NCI-H1930 (cell line): ENCODE measurements at places on chromosomes 7 and 10.
A peak's percentile ranks its signal among the peaks of the same experiment; 100 is the strongest.

GRCh38 chr7:101169110-101169837, 3.9 kb upstream of the VGF start:
- no peak for DNase-seq

GRCh38 chr10:30348378-30348776, 701 bp downstream of the MTPAP start:
- no peak for DNase-seq

- peak; percentile 38 for DNase-seq
Observed at GRCh38 chr7:106793015-106793975, 71.8 kb upstream of the PIK3CG start.

GRCh38 chr10:125123476-125124114, 36.8 kb downstream of the CTBP2 start:
- no peak for DNase-seq

- no peak for DNase-seq
Observed at GRCh38 chr10:110686949-110687348, 42.8 kb downstream of the RBM20 start.

DNA sequence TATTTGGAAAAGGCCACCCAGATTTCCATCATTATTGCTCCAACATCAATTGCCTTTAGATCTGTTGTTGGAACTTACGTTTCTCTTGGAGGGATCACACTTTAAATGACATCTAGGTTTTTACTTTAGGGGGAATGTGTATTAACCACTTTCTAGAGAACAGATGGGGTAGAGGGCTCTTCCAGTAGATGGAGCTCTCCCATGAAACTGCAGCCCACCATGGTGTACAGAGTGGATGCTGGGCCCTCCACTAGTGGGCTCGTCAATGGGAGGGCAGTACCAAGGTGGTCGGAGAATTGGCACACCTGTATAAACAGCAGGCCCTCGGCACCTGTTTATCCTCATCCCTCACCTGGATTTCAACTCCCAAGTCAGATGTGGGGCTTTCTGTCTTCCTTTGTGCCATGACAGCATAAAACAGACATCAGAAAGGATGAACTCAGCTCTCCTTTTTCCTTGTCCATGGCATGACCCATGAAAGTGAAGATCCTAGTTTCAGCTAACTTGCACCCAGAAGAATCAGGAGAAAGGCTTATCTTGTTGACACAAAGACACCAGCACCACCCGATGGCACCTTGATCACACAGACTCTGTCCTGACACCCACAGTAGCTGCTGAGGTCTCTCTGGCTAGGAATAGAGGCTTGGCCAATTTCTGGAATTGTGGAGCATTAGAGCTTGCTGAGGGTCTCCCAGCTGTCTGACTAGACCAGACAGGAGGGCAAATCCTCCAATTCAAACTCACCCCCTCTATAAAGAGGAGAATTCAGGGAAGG, 150.5 kb downstream of the CYP26A1 start:
- DNase-seq, result no peak

- DNase-seq, result no peak
Observed at GRCh38 chr10:62266147-62266546, 2.5 kb downstream of the RTKN2 start.

GRCh38 chr7:74428023-74428422, 25.7 kb upstream of the GTF2IRD1 start:
- no peak for DNase-seq

DNA sequence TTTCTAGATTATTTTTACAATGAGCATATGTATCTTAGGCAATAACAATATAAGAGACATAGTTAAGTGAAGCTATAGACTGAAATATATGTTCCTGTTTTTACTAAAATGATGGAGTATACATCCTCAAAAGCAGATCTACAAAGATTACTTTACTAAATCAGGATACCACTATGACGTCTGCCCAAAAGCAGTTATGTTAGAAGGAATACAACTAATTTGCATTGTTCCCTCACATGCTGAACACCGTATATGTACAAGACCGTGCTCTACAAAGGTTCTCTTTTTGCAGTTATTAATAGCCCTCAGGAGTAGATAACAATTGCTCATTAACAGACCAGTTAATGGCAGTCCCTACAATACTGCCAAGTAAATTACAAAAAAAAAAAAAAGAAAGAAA, 137.5 kb downstream of the CD36 start:
- DNase-seq, result no peak

GRCh38 chr7:141045842-141046620, 27.8 kb upstream of the TMEM178B start:
- no peak for DNase-seq

GRCh38 chr10:73850863-73851461, 23.4 kb downstream of the CAMK2G start:
- no peak for DNase-seq

DNA sequence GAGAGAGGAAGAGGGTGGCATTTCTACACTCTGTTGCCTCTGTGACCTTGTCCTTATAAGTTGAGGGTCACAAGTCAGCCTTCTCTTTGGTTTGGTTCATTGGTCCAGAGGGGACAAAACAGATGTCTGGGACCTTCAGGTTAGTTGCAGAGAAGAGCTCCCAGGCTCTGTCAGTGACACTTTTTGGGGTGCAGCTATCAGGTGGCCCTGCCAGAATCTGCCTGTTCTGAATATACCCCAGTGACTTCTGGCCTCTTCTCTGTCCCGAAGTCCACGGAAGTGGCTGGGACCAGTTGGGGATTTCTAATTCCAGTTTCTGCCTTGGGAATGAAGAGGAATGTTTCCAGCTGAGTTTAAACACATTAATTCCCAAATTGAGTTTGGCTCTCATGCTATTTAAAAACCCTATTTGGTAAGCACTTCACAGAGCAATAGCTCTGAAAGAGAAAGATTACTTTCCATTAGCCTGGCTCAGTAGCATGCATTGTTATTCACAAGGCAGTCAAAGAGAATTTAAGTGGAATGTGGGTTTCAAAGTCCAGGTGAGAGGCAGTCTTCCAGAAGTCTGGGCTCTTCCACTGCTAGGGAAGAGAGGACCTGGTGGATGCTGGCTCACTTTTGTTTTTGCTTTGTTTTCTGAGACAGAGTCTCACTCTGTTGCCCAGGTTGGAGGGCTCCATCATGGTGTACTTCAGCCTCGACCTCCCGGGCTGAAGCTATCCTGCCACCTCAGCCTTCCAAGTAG, 237.8 kb upstream of the GALNT17 start:
- no peak for DNase-seq

- DNase-seq, result no peak
Observed at GRCh38 chr7:155257482-155258225, 40.0 kb upstream of the INSIG1 start.

GRCh38 chr7:87806150-87806549, 70.0 kb downstream of the SLC25A40 start:
- DNase-seq, result no peak

- DNase-seq, result no peak
Observed at GRCh38 chr10:31975157-31975765, 46.6 kb upstream of the ARHGAP12 start.

- no peak for DNase-seq
Observed at GRCh38 chr7:91519241-91520158, 255.3 kb downstream of the FZD1 start.

- no peak for DNase-seq
Observed at GRCh38 chr10:131579251-131580071, 267.9 kb upstream of the TCERG1L start.

GRCh38 chr7:84482476-84482875, 287.9 kb upstream of the SEMA3A start:
- DNase-seq, result no peak

GRCh38 chr7:131087756-131088658, 239.7 kb upstream of the MKLN1 start:
- DNase-seq, result no peak

DNA sequence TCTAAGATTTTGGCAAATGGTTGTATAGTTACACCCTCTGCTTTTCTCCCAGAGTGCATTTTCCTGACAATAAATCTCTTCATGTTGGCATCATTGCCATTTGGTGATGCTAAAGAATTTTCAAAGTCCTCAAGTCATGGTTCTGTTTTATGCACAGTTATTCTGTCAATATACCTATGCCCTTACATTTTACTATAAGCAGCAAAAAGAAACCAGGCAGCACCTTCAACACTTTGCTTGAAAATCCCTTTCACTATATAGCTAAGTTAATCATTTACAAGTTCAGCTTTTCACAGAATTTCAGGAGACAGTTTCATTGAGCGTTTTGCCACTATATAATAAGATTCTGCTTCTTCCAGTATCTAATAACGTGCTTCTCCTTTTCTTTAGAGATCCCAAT, 22.6 kb downstream of the FIGNL1 start:
- no peak for DNase-seq

DNA sequence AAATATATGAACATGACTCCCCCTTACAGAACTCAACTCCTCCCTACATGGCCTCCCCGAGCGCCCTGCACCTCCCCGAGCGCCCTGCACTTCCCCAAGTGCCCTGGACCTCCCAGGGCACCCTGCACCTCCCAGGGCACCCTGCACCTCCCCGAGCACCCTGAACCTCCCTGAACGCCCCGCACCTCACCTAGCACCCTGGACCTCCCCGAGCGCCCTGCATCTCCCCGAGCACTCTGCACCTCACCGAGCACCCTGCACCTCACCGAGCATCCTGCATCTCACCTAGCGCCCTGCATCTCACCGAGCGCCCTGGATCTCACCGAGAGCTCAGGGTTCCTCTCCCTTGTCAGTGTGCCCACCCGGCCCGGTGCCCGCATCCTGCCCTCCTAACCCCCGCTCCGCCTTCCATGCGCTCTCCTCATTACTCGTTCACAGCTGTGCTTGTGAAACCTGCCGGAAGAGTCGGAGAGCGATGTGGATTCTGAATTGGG, 134.3 kb downstream of the ACTR3B start:
- no peak for DNase-seq

- no peak for DNase-seq
Observed at GRCh38 chr7:3551536-3551935, 250.5 kb downstream of the SDK1 start.

DNA sequence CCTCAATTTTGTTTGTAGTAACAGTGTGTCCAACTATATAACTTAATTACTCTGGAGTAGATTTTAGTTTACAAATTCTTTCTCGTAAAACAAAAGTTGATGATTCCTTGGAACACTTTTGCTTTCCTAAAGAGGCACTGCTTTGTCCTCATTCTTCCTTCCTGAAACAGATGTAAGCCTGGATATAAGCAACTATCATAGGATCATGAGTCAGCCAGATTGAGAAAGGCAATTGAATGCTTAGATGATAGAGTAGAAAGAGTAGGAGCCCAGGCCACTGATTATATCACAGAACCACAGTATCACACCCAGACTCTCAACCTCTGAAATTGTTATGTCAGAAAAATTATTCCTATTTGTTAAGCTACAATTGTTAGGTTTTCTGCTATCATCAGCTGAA, 69.9 kb downstream of the TMEM106B start:
- DNase-seq, result no peak

- no peak for DNase-seq
Observed at GRCh38 chr7:46115410-46115809, 194.3 kb upstream of the IGFBP3 start.

DNA sequence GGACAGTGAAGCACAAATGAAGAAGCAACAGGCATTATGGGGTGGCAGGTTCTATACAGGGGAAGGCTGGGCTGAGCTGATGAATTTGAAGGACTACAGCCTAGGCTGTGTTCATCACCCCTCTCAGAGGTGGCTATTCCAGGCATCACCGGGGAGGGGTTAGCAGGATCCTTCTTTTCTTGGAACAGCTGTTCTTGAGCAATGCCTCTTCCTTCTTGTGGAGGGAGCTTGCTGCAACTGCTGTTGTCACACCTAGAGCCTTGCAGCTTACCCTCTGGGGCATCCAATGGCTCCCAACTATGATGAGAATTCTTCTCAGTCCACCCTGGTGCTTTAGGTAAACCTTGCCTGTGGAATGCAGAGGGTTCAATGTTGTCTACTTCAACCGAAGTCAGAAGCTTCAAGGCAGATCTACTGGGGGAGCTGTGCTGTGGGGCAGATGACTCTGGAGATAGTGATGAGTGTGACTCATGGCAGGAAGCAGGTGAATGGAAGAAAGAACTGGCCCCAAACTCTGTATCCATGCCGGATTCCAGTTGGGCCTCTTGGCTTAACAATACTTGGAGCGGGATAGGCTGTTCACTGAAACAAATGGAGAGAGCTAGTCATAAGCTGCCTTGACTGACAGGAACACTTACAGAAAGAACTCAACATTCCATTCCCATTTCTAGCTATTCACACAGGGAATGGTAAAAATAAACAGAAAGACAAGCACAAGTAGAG, 21.5 kb upstream of the PPP3CB start:
- DNase-seq, result no peak

GRCh38 chr10:97270523-97271154, 21.8 kb downstream of the ARHGAP19 start:
- no peak for DNase-seq

DNA sequence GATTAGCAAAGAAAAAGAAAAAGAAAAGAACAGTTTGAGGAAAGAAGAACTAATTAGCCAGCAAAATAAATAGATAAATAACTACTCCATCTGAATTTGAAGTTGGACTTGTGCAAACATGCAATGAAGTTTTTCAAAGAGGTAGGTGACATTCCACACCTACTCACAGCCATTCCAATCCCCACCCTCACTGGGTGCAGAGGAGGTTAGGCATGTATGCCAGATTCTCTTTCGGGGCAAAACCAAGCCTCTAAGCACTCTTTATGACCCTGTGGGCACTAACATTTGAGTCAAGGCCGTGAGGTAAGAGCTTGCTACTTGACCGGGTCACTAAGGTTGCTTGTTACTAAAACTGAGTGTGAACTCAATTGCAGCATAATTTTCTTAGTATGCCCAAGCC, 108.4 kb upstream of the SEMA3A start:
- DNase-seq, result no peak

DNA sequence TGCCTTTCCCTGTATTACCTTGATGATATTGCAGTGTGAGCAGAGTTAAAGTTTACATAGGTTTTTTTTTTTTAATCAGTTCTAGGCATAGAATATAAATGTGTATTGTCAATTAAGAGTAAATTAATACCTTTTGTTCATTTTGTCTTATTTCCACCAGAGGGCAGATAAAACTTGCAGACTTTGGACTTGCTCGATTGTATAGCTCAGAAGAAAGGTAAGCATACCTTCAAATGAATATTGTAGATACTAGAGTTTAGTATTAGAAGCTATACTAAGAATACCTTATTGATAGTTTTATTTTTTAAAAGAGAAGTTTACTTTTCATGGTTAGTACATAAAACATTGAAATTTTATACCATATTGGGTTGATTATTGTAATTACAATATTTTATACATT, 86.8 kb downstream of the MPLKIP start:
- no peak for DNase-seq

GRCh38 chr10:42753126-42753506, 29.5 kb upstream of the BMS1 start:
- peak; percentile 3 for DNase-seq

DNA sequence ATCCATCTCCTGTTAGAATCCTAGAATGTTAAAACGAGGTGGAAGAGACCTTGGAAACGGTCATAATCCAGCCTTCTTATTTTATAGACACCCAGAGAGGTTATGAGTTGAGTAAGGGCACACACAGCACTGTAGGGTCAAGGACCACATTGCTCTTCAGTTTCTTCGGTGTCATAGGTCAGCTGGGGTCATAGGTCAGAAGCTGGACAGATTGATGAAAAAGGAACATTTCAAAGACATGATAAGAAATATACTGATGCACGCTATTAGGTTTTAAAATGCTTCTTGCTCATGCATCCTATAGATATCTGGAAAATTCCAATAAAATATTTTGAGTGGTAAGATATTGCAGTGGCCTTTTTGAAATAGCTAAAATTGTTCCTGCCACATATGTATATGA, 60.0 kb upstream of the BMS1 start:
- DNase-seq, result no peak
